ENCODE measurements at places on chromosomes 2 and 18.

DNA sequence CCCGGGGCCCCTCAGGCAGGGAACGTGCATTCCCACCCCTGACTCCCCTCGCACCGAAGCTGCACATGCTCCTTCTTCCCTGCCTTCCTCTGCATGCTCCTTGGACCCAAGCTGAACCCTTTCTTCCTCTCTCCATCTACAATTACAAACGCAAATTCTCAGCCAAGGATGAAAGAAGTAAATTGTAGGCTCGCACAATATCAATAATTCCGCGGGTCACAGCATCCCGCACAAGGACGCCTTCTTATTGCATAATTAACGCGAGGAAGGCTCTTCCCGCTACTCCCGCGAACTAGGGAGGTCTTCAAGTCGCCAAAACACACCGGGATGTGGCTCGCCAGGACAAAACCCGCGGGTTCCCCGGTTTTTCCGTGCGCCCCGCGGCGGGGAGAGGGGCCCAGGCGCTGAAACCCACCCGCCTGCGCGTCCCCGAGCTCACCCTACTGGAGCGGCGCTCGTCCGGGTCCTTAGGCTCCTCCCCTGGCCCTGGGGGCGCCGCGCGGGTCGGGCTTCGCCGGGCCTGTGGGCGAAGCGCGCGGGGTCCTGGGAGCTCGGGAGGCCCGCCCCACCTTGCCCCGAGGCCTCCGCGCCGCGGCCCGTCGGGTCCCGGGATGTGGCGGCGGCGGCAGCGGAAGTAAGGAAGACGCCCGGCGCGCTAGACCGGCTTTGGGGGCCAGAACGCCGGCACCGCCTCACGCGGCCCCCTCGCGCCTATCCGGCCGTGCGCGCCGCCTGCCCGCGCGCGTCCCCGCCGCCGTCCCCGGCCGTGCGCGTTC, at the start of gene CHST10:
CHST10 (minus strand) TSS at position 734 of the 776 bp plus-strand sequence. CDS start 10,993 bp downstream, outside the sequence.
- DNase-seq: peak; percentile 61

DNA sequence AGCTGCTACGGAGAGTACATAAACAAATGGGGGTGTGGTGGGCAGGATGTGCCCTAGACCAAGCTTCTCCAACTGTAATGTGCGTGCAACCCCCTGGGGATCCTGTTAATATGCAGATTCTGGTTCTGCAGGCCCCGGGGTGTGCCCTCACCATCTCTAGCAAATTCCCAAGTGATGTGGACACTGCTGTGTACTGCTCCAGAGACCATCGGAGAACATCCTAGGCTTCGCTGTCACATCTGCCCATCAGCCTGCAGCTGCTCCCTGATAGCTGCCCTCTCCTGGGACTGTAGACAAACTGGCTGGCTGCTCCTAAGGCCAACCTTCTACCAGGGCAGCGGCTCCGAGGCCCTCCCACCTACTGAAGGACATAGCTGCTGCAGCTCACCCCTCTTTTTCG, 3.2 kb downstream of the HS1BP3 start:
- DNase-seq: no peak

DNA sequence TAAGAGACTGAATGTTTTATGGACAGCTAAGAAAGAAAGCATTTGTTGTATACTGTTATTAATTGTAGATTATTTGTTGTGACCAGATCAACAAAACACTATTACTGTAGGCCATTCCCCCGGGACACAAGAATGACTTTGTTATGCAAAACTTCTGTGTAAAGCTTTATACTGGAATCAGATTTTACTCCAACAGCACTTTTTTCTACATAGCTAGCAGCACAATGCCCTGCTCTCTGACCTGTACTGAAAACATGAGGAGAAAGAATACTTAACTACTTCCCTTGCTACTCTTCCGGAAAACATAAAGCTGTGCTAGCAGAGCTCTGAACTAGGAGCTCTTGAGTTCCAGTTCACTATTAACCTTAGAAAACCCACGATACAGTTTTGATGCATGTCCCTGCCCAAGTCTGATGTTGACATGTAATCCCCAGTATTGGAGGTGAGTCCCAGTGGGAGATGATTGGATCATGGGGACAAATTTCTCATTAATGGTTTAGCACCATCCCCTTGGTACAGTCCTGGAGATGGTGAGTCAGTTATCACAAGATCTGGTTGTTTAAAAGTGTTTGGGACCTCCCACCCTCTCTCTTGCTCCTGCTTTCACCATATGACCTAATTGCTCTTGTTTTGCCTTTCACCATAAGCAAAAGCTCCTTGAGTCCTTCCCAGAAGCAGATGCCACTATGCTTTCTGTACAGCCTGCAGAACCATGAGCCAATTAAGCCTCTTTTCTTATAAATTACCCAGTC, 601.1 kb upstream of the PIK3C3 start:
- DNase-seq: no peak

GRCh38 chr2:191678437-191679100, 633 bp downstream of the NABP1 start:
- DNase-seq: peak; percentile 76

DNA sequence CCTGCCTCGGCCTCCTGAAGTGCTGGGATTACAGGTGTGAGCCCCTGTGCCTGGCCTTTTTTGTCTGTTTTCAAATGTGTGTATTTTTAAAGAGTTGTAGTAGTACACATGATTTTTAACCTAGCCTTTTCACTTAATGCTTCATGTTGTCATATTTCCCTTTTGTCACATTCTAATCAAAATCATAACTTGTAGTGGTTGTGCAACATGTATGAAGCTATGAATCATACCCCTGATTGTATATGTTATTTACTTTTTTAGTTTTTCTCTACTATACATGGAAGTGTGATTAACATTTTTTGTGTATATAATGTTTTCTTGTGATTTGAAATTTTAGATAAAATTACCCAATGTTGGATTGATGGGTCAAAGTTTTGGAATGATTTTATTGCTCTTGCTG, 8.5 kb downstream of the GEN1 start:
- DNase-seq: no peak

- no peak for DNase-seq
These were observed 149.0 kb downstream of the ARL6IP6 start for GRCh38 chr2:152867397-152867796.

GRCh38 chr2:166647935-166648334, 153.9 kb upstream of the SCN7A start:
- DNase-seq: no peak

- no peak for DNase-seq
These were observed 118.0 kb downstream of the METTL8 start for GRCh38 chr2:171315781-171316180.

GRCh38 chr2:144524118-144525009, 4.4 kb upstream of the ZEB2 start:
- DNase-seq: no peak

DNA sequence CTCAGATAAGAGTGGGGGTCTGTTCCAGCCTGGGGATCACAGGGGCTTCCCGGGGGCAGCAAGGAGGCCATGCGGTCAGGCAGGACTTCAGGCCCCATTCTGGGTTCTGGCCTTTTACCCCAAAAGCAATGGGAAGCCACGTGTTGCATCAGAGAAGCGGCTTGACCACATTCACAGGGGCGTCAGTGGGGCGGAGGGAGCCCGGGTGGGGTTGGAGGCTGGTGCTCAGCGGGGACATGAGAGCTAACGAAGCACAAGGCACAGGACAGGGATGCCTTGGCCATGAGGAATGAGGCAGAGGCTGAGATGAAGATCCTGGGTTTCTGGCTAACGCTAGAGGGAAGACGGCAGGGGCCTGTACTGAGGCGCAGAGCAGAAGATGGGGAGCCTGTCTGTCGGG, 6.1 kb downstream of the HJURP start:
- no peak for DNase-seq

DNA sequence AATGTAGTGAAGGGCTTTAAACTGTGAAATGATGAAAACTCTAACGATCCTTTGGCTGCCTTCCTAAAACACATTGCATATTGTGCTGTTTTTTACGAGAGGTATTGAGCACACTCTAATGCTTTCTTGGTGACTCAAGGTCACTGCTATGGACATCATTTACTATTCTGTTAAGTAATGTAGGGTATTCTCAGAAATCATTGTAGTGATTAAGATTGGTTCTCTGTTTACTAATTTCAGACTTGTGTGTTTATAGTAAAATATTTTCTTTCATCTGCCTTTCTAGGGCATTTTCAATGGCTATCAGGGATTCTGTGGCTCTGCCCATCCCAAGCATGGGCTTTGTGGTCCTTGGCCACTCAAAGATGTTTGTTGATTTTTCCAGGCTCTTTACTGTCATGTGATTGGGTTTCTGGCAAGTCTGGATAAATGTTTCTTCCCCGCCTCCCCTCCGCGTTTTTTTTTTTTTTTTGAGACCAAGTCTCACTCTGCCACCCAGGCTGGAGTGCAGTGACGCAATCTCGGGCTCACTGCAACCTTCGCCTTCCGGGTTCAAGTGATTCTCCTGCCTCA, 29.3 kb downstream of the UBE2F start:
- DNase-seq: peak; percentile 26

- DNase-seq: no peak
These were observed 126.4 kb upstream of the HAAO start for GRCh38 chr2:42918671-42919318.

DNA sequence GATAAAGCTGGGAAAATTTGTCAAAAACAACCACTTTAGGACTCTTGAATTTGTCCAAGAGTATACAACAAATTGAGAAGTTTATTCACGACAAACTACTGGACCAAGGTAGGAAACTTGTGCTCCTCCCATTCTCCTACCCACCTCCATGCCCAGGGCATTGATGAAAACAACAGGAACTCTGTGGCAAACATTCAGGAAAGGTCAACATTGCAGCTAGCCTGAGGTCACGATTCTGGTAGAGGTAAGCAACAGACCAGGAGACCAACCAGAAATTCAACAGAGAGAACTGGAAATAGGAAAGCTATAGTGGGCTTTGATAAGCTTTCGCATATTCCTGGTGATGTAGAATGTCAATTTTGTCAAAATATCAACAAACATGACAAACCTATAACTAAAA, 209.1 kb upstream of the CTAGE1 start:
- no peak for DNase-seq

GRCh38 chr2:206799083-206799482, 33.7 kb downstream of the FASTKD2 start:
- DNase-seq: peak; percentile 36

- DNase-seq: no peak
These were observed 10.4 kb downstream of the MYT1L start for GRCh38 chr2:2320486-2321199.

DNA sequence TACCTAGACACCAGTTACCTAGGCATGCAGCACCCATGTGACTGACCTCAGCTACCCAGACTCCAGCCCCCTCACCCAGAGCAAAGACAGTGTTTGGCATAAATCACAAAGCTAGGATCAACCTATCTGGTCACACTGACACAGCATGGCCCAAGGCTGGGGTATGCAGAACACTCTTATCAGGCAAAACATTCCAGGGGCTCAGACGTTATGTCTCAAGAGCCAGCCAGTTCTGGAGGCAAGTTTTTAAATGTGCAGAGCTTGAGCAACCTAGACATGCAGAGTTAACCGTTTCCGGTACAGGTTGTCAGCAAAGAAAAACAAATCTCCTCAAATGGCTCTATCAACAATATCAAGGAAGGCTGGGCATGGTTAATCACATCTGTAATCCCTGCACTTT, 92.8 kb downstream of the AP1S3 start:
- DNase-seq: no peak

GRCh38 chr2:236473691-236474090, 95.9 kb upstream of the ACKR3 start:
- DNase-seq: no peak

GRCh38 chr2:126900646-126901319, 2.1 kb downstream of the TEX51 start:
- DNase-seq: no peak

GRCh38 chr2:46886268-46887027, 29.2 kb downstream of the MCFD2 start:
- no peak for DNase-seq

DNA sequence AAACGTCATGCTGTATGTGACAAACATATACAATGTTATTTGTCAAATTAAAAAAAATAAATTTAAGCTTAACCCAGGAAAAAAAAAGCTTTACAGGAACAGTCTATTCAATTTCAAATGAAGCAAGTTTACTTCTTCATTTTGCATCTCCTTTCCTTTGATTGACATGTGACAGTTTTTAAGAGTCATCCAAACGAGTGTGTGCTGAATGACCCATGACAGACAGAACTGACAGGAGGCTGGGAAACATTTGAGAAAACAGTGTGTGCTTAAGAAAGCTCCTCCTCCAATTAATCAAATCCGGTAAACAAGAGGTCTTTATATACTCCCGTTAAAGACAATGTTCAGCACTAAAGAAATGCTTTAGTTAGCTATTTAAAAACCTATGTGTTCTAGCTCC, 177.7 kb downstream of the SRBD1 start:
- no peak for DNase-seq

- DNase-seq: no peak
These were observed 140.2 kb upstream of the ETAA1 start for GRCh38 chr2:67256892-67257291.

DNA sequence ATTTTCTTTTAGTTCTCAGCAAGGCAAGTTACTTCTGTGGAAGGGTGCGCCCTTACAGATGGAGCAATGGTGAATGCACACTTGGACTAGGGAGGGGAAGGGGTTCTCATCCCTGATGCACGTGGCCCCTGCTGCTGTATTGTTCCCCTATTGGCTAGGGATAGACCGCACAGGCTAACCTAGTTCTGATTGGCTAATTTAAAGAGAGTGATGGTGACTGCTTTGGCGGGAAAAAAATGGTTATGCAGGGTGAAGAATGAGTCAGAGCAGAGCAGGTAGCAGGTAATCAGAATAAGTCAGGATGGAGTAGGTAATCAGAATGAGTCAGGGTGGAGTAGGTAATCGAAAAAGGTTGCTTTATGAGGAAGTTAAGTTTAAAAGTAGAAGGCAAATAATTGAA, 171.5 kb downstream of the MTCL1 start:
- no peak for DNase-seq

GRCh38 chr2:69139778-69140670, 127.0 kb downstream of the ANTXR1 start:
- no peak for DNase-seq

- no peak for DNase-seq
These were observed 36.8 kb downstream of the HRH4 start for GRCh38 chr18:24497031-24497754.

- DNase-seq: no peak
These were observed 502.4 kb downstream of the FBXO15 start for GRCh38 chr18:73645160-73645715.

DNA sequence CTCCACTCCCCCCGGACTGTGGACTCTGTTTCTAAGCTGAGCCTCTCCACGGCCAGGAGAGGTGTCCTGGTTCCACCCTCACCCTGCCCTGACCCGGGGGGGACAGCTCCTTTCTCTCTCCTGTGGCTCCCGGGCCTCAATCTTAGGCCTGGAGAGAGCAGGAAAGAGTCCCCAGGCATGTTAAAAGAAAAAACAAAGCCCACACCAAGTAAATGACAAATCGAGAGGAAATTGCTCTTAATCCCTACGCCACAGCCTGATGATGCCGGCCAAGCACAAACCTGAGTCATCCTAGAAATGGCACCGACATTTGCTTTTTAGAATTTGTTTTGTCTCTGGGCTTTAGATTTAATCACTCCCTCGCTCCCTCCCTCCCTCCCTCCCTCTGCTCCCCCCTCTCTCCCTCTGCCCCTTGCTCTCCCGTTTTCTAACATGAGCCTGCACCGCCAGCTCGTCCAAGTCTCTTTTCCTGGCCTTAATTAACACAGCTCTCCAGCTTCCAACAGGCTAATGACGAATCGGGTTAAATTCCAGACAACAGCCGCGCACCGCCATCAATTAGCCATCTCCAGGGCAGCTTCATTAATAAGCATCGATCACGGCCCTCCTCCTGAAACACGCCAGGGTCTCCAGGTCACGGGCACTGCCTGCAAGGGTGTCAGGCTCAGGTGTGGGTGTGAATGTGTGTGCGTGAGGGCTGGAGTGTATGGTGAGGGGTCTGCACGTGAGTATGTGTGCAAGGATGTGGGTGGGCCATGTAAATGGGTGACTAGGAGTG, 230.8 kb downstream of the CELF4 start:
- DNase-seq: no peak

All from activated CD4-positive, alpha-beta T cell treated with anti-CD3 and anti-CD28 coated beads, Interleukin-10, Interleukin-2, amounts not matched to agents 100 ng/mL and 50 ng/mL, durations not matched to agents 16 hours and 8 hours (primary cell).